Frontal cortex (tissue), 4 donors: ENCODE measurements at places on chromosomes 3 and 15.

DNA sequence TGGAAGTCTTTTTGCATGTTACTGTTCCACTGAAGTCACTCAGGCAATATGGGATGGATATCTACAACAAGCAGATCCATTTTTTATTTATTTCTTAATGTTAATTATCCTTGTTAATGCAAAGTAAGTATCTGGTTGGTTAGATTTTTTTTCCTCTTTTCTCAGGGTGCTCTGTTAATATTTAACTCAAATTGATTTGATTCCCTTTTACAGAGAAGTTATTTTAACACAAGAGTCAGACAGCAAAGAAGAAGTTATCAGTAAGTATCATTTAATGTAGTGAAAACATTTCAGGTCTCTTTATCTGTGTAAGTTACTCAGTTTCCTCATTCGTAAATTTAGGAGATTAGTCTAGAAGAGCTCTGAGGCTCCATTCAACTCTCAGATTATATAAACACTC, 34.3 kb downstream of the TBC1D23 start:
- DNase-seq, result no peak

GRCh38 chr3:85535517-85535916, 576.7 kb downstream of the CADM2 start:
- DNase-seq, result no peak

DNA sequence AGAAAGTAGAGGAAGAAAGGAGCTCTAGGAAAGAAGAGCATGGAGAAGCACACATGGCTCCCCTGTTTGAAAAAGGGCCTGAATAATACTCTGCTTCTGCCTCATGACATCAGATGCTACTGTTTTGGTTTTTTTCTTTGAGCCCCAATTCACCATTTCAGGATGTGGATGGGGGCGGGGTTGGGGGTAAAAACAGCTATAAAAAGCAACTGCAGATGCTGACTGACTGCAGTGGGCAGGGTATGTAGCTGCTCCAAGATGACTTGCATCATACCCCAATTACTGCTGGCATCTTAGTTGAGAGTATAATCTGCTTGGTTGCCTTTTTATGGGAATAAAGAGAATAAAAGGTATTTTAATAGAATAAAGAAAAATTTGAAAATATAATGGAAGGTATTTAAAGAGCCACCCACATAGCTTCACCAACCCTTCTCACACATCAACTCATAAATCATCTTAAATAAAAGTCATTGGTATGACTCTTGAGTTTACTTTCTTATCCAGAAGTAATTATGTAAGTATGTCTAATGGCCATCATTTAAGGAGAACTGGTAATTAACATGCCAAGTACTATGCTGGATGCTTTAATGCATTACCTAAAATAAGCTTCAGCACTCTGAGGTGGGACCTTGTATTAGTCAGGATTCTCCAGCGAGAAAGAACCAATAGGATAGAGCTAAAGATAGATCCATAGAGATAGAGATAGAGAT, 36.4 kb upstream of the TMEM45A start:
- DNase-seq, result no peak

- DNase-seq, result no peak
These were observed 239.6 kb downstream of the GBE1 start for GRCh38 chr3:81521855-81522254.

GRCh38 chr3:50599115-50599715, 12.4 kb downstream of the CISH start:
- no peak for DNase-seq

GRCh38 chr3:49421890-49422378, 339 bp downstream of the AMT start:
- no peak for DNase-seq

DNA sequence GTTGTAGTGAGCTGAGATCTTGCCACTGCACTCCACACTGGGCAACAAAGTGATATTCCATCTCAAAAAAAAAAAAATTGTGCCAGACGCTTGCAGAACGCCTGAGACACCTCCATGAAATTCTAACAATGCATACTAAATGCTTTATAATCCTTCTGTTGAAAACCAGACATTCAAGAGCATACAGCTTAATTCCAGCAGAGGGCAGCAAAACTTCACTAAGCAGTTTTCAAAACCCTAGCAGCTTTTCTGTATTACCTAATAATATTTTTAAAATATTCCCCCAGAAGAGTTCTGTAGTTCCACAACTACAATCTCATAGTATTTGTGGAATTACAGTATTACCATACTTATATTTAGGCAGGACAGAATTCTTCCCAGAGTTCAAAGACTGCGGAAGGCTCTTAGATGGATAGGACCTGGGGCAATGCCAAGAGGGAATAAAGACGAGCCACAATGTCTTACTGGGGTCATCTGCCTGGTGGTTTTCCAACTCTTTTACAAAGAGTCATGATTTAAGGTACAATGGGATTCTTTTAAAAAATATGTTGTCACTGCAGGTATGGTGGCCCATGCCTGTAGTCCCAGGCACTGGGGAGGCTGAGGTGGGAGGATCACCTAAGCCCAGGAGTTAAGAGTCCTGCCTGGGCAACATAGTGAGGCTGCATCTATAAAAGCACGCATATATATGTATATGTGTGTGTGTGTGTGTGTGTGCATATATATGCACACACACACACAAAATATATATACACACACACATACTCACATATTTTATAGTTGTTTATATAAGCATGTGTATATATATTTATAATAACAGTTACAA, 19.6 kb upstream of the TASOR start:
- peak; percentile 44 for DNase-seq

- no peak for DNase-seq
These were observed 59.9 kb downstream of the GPR176 start for GRCh38 chr15:39860200-39860599.

- no peak for DNase-seq
These were observed 66.3 kb downstream of the LPP start for GRCh38 chr3:188220097-188220788.

DNA sequence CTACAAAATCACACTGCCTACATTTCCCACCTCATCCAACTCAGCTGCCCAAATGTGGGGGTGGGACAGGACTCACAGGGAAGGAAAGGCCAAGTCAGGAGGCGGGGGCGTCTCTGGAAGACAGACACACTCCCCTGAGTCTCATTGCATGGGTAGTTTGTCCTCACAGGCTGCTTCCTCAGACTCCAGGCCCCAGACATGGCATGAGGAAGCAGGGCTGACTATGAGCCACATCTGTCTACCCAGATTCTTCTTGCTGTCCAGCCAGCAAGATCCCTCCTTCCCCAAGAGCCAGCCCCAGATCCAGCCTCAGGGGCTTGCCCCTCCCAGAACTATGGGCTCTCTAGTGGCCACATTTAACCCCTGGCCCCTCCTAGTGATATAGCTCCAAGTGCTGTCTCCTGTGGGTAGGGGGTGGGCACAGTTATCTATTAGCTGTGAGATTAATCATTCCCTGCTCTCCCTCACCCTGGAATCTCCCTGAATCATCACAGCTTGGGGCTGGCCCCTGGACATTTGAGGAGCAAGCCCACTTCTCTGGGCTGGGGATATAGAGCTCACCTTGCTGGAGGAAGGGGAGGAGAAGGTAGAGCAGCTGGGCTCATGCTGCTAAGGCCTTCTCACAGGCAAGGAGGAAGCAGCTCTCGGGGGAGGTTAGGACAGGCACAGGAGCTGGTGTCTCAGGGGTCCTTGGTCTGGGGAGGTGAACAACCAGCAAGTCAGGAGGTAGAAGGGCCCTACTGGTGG, 2.1 kb upstream of the CCDC33 start:
- no peak for DNase-seq

GRCh38 chr3:37456270-37456708, 281.9 kb upstream of the LRRFIP2 start:
- DNase-seq, result peak; percentile 34

GRCh38 chr3:159787178-159787574, 201.5 kb upstream of the IL12A start:
- no peak for DNase-seq

GRCh38 chr15:67865766-67866165, 25.9 kb upstream of the RNU6-1 start:
- DNase-seq, result no peak
